ENCODE measurements at places on chromosomes 2 and 18. TPM values are rescaled to one million over a fixed set of nuclear protein-coding genes. Genes with fewer than 3 reads are reported as not detected.

- peaks cover 6% of the 10 kb centered on the region for H3K4me1 ChIP-seq
- H3K27ac ChIP-seq: no peak overlapping the region
- DNase-seq: no peak
- no peak overlapping the region for H3K4me3 ChIP-seq
- H3K27me3 ChIP-seq: no peaks in the 10 kb centered on the region
Measured at GRCh38 chr18:5490753-5491480, 52.9 kb downstream of the EPB41L3 start.

DNA sequence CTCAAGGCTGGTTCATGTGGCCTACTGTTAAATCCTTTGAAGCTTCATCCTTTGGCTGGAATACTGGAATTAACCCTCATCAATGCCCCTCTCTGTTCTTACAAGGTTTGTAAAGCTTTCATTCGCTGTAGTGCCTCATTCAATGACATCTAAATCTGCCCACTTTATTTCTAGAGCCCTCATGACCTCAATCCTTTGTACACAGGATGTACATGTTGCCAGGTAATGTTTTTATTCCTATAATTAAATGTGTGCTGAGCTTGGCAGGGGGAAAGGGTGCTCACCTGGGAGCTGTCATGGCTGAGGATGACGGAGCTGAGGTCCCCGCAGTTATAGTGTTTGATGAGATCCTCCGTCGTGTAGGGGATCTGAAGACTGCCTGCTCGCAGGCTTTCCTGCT lies 39.3 kb downstream of the TRABD2A start:
- DNase-seq: no peak
- no peak overlapping the region for H3K27ac ChIP-seq
- no peak overlapping the region for H3K4me3 ChIP-seq
- no peaks in the 10 kb centered on the region for H3K36me3 ChIP-seq
- H3K4me1 ChIP-seq: no peaks in the 10 kb centered on the region
- no peaks in the 10 kb centered on the region for H3K27me3 ChIP-seq

DNA sequence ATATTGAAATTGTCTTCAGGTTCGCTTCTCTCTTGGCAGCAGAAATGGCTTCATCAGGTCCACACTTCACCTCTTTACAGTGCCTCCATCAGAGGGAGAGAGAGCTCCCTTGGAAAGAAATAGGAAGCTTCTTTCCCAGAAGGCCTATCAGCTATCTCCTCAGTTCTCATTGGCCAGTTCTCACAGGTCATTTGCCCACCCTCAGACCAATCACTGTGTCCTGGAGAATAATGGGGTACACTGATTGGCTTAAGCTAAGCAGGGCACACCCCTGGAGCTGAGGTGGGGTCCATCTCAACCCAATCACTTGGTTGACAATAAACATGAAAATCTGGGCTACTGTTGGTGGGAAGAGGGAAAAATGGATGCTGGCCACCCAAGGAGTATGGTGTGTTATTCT lies 5.2 kb downstream of the GNLY start:
- H3K36me3 ChIP-seq: no peaks in the 10 kb centered on the region
- H3K4me3 ChIP-seq: no peak overlapping the region
- H3K27ac ChIP-seq: no peak overlapping the region
- no peaks in the 10 kb centered on the region for H3K4me1 ChIP-seq
- no peaks in the 10 kb centered on the region for H3K27me3 ChIP-seq
- no peak for DNase-seq

GRCh38 chr2:45166229-45166890 lies 157.1 kb upstream of the SIX2 start:
- H3K4me3 ChIP-seq: no peak overlapping the region
- H3K4me1 ChIP-seq: peaks cover 21% of the 10 kb centered on the region
- H3K36me3 ChIP-seq: no peaks in the 10 kb centered on the region
- H3K27me3 ChIP-seq: peaks cover 4% of the 10 kb centered on the region
- no peak overlapping the region for H3K27ac ChIP-seq

GRCh38 chr2:206368933-206369569 lies 74.3 kb upstream of the ADAM23 start:
- H3K27ac ChIP-seq: no peak overlapping the region
- H3K4me3 ChIP-seq: no peak overlapping the region
- H3K36me3 ChIP-seq: no peaks in the 10 kb centered on the region
- no peak for DNase-seq
- no peaks in the 10 kb centered on the region for H3K4me1 ChIP-seq

The LYG2 gene
- not detected for total RNA-seq

The MYL12B gene
- 122 TPM for total RNA-seq

The HTR2B gene
- not detected for total RNA-seq

All from stomach (tissue), 19 donors.